ENCODE measurements at places on chromosomes 4 and X.

GRCh38 chr4:154314248-154314647 is 177.4 kb downstream of the DCHS2 start:
- no peak for DNase-seq

- DNase-seq = no peak
Measured at GRCh38 chr4:38866973-38867477, 581 bp upstream of the FAM114A1 start.

DNA sequence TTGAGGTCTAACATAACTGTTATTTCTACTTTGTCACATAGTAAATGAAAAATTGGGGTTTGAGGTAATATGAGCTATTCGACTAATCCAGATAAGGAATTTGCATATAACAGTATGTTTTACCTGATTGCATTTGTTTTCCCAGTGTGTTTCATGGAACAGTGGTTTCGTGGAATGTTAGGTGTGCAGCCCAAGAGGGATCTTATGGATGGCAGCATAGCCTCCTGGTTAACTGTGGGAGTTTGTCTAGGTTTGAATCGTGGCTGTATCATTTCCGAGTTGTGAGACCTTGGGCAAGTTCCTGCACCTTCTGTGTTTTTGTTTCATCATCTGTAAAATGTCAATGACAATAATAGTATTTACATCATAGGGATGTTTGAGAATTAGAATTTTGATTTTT is 7.9 kb downstream of the BMPR1B start:
- DNase-seq = no peak

- no peak for DNase-seq
Measured at GRCh38 chrX:132876523-132877338, 81.7 kb downstream of the HS6ST2 start.

- no peak for DNase-seq
Measured at GRCh38 chrX:64427281-64427680, 32.0 kb upstream of the MTMR8 start.

DNA sequence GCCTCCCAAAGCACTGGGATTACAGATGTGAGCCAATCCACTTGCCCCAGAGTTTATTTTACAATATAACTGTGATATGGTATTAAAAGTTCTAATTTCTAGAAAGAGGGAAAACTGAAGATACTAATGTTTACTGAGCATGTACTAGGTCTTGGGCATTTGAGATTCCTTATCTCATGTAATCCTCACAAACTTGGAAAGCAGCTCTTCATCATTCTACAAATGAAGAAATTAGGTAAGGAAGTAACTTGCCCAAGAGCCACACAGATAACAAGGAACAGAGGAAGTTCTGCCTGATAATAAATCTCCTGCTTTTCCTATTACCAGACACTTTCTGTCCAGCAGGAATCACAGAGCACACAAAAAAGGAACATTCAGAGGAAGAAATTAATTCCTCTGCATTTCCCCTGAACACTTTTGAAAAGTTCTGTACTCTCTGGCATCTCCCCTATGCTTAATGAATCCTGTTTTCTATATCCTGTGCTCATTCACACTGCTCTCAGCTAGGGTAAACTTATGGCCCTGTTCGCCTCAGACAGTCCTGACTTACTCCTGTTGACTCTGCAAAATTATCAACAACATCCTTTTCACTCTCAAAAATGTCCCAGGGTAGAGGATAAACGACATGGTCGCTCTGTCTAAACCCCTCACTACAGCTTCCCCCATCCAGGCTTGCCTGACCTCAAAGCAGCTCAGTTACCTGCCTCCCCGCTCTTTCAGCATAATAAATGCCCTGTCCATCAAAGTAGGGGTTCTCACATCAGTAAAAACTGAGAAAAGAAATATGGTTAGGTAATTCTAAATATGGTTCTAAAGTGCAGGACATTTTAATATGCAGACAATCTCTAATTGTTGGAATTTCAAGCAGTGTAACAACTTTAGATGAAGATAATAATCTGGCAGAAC is 13.6 kb downstream of the SH3RF1 start:
- DNase-seq = no peak

Data from mucosa of gallbladder (tissue), 1 donor.